ENCODE measurements at places on chromosomes 3 and 15.

DNA sequence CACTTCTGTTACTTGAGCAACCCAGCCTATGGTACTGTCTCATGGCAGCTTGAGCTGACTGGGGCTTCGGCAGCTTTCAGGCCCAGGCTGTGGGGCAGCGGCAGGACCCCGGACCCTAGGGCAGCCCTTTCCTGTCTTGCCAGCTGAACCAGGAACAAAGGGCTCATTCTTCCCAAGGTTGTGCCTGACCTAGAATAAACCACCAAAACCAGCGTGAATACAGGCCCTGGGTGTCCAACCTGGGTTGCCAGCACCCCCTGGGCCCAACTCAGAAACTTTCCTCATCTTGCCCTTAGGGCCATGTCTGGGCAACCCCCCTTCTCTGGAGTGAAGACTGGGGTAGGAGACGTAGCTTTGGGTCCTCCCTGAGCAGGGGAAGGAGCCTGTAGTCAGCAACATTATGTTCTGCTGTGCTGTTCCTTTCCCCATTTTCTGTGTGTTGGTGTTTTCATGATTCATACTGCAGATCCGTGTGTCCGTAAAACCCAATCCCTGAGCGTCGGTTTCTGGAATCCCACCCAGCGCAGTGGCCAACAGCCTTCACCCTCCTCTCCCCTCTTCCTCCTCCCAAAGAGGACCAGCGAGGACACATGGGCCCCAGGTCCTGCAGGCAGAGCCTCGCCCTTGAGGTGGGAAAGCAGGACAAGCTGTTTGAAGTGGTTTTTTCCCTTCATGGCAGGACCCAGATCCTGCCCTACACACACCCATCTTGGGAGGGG, 33.5 kb downstream of the TKT start:
- no peak for DNase-seq

DNA sequence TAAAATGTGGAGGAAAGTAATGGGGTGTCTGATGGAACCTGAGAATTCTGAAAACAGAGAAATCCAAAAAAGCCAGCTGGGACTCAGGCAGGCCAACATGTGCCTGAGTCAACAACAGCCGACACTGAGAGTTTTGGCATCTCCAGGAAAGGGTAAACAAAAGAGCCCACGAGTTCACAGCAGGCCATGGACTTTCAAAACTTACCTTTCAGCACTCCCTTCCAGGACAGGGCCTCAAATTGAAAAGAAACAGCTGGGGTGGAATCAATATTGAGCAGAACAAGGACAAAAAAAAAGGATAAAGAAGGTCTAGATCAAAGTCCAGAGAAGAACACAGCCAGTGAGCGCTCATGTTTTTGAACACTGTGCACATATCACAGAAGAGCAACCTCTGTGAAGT, 735.4 kb upstream of the GRM7 start:
- DNase-seq: no peak

GRCh38 chr3:115146418-115147328, at the start of gene ZBTB20:
Gene ZBTB20, minus strand, starts transcription at chr3:115147288.
- DNase-seq: peak; percentile 76

- DNase-seq: no peak
These were observed 68.9 kb downstream of the CD200R1L start for GRCh38 chr3:112777811-112778210.

DNA sequence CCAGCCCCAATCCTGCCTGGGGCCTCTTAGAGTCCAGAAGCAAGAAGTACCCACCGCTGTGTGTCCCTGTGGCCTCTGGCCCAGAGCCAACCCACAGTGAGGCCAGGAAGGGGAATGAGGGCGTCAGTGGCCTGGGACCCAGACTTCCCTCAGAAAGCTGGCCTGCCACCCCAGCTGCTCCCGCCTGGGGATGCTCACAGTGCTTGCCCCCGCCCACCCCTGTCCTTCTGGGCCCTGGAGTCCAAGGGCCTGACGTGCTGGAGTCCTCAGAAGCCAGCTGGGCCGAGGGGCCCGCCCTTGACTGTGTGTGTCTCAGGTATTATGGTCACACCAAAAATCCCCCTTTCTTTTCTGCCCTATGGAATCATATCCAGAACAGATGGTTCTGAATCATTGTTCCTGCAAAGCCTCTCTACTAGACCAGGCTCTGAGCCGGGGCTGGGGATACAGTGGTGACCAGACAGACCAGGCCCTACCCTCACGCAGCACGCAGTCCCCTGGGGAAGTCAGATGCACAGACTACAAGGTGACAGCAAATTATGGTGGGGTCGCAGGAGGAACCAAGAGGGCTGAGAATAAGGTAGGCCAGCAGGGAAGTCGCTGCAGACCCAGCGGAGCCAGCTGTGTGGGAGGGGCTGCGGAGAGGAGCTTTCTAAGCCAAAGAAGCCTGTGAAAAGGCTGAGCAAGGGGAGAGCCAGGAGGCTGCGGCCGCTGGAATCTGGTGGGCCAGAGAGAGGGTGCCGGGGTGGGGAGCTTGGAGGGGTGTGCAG, 99.1 kb downstream of the VGLL4 start:
- DNase-seq: no peak

- DNase-seq: no peak
These were observed 444.2 kb upstream of the GOLIM4 start for GRCh38 chr3:168539909-168540308.

DNA sequence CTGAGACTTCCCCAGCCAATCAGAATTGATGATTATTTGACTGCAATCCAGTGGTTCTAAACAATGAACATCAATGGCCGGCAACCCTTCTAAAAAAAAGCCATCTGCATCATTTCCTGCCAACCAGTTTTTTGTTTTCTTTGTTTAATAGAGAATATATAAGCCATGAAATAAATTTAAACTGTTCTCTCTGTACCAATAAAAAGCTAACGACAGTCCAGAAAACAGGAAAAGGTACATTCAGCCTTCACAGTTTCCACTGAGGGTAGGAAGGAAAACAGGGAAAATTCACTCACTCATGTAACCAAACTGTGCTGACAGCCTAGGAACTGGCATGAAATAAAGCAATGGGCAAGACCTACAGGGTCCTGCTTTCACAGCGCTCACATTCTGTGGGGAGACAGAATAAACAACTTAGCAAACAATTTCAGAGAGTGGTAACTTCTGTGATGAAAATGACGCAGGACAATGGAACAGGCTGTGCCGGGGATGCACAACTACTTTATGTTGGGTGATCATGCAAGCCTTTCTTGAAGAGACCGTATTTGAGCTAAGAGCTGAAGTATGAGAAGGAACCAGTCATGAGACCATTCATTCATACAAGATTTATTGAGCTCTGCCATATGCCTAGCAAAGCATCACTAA, 630.1 kb downstream of the MAGI1 start:
- no peak for DNase-seq

GRCh38 chr3:150460484-150460883, 52.4 kb downstream of the TSC22D2 start:
- DNase-seq: no peak

Data from CD4-positive, alpha-beta T cell treated with Interleukin-21 for 1 hour (primary cell).